ENCODE measurements at places on chromosomes 4 and X. TPM values are rescaled to one million over a fixed set of nuclear protein-coding genes. Genes with fewer than 3 reads are reported as not detected.

Gene LRRC66
- total RNA-seq: not detected

Gene CNKSR2
- 4.3 TPM for total RNA-seq

Gene RTL9
- 0.08 TPM for total RNA-seq

Gene TMEM31
- not detected for total RNA-seq

Gene TECRL
- not detected for total RNA-seq

Gene CACNA1F
- total RNA-seq: not detected

Gene CFAP99
- total RNA-seq: not detected

Gene UGT2B15
- 0.14 TPM for total RNA-seq

Gene TBCK
- total RNA-seq: 3.4 TPM

Gene DMRTC1B
- total RNA-seq: 0.09 TPM

Gene ZNF275
- total RNA-seq: 5.5 TPM

Gene FGD1
- 6.8 TPM for total RNA-seq

Gene FOXO4
- 1.3 TPM for total RNA-seq

Gene MTMR1
- 15.7 TPM for total RNA-seq

Gene TEC
- 1.2 TPM for total RNA-seq

Gene FAM9B
- not detected for total RNA-seq

Gene ANKRD50
- total RNA-seq: 4.7 TPM

Gene RBM3
- 316 TPM for total RNA-seq

Gene POF1B
- 2.9 TPM for total RNA-seq

Gene PGRMC1
- total RNA-seq: 160 TPM

Gene APOO
- 34.4 TPM for total RNA-seq

Gene ADH6
- total RNA-seq: not detected

Gene INTU
- total RNA-seq: 1.3 TPM

All from A549 treated with CpdA at 1 μM for 4 hours (cell line).